ENCODE measurements at places on chromosomes 7 and 10.

DNA sequence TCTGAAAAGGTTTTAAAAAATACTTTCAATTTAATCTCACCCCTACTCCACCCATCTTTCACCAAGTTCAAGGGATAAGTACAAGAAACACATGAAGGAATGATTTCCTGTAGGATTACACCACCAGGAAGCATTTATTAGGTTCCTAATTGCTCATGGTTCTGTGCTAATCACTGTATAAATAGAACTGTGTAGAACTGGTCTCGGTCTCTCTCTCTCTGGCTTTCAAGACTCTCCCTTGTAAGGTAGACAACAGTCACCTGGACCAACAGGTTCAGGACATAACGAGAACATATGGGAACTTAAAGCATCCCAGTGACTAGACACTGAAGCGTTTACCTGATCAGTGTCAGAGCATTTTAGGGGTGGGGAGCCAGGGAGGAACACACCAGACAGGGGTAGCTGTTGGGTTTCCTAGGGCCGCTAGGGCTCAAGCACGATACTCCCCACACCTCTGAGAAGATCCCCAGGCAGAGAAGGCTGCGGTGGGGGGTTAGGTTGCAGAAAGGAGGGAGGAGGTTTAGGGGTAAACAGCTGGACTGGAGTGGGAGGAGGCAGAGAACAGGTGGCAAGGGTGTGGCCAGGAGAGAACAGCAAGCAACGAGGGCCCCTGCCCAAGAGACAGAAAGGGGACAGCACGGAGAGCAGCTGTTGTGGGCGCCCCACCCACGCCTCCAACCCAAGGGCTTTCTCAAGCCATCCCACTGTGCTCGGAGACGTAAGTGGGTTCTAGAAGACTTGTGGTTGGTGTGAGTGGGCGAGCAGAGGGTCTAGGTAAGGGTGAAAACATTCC is 52.5 kb upstream of the USP6NL start:
- no peak for DNase-seq

- DNase-seq, result no peak
Measured at GRCh38 chr10:125103924-125104323, 56.4 kb downstream of the CTBP2 start.

- no peak for DNase-seq
Measured at GRCh38 chr7:523347-524336, 4.0 kb upstream of the PDGFA start.

DNA sequence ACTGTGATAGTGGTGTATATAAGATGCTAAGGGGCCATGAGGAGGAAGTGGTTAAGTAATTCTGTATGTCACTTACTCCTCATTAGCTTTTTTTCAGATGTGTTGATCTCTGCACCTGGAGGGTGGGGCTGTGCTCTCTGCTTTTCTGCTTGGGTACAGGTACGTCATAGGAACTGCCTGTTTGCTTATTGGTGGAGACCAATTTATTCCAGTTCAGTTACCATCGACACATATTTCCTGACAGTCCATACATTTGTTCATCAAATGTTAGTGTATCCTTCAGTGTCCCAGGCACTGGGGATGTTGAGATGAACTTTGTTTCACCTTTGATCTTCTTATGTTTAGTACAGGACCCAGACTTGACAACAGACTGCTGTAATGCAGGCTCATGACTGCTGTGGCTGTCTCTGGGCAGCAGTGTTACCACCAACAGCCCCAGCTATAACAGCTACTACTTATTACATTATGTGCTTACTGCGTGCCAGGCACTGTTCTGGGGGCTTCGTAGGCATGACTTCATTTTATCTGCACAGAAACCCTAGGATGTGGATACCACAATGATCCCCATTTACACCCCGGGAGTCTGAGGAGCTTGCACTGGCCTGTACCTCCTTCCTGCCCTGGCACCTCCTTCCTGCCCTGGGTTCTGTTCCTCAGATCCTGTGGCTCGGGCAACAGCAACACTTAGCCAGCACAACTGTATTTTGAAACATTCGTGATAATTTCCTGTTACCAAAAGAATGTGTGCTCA is 87.4 kb downstream of the BUB3 start:
- DNase-seq, result no peak
